Activated CD4-positive, alpha-beta T cell treated with anti-CD3 and anti-CD28 coated beads, Interleukin-2, amount 50 U/mL, for 48 hours (primary cell): ENCODE measurements at places on chromosomes 6 and 20.

GRCh38 chr6:25279748-25280343 is 672 bp downstream of the CARMIL1 start:
- DNase-seq = peak; percentile 32

- DNase-seq = no peak
Measured at GRCh38 chr6:165010556-165011535, 298.6 kb downstream of the C6orf118 start.

- DNase-seq = no peak
Measured at GRCh38 chr6:91681296-91681695, 1094.4 kb upstream of the MAP3K7 start.

DNA sequence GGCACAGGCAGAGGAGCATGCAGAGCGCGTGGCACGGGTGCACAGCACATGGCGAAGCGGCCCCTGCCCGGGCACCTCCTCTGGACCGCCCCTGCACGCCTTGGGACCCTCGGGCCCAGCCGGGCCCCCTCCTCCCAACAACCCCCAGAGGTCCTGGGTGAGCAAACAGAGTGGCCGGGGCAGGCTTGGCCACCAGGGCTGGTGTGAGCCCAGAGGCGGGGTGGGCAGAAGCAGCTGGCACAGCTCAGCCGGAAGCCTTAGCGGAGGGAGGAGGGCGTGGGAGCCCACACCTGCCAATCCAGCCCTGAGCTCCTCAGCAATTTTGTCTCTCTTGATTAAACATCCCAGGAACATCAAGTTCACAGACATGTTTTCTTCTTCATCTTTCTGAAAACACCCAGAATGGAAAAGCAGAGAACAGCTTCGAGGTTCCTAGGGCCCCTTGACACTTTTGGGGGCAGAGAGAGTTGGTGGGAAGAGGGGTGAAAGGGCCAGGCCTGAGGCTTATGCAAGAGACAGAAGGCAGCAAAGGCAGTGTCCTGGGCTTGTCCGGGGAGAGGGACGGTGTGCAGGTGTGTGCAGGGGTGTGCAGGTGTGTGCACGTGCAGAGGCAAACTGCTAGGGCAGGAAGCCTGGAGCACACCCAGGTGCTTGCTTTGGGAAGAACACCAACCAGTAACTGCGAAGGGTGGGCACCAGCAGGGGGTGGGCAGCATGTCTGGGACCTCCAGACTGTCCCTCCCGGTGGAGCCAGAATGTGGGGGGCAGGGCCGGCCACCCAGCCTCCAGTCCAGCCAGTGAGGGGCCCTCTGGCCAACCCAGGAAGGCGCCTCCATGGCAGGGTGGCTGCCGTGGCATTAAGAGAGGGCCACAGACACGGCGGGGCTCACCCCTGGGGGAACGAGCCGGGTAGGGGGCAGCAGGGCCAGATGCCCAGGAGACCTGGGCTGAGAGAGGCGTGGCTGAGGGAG is 4.8 kb downstream of the HRH3 start:
- no peak for DNase-seq

GRCh38 chr6:157096522-157096921 is 226.8 kb downstream of the TMEM242 start:
- DNase-seq = no peak

DNA sequence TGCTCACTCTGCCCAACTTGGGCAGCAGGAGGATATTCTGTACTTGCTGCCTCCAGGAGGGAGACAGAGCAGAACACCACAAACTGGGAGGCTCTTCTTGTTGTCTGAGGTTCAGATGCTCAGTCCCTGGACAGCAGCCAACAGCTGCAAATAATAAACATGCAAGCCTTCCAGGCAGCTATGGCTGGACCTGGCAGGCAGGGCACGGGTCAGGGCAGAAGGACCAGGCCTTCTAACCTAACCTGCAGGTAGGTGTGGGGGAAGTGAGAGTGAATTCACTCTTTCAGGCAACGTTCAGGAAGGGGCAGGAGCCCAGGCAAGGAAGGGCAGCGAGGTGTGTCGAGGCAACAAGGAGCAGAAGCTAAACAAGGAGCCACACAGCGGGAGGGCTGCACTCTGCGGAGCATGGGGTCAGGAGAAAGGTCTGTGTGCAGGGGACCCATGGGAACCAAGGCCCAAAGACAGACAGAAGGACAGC is 31.5 kb downstream of the NINL start:
- DNase-seq = no peak

GRCh38 chr6:53815381-53816119 is 20.7 kb downstream of the LRRC1 start:
- no peak for DNase-seq

DNA sequence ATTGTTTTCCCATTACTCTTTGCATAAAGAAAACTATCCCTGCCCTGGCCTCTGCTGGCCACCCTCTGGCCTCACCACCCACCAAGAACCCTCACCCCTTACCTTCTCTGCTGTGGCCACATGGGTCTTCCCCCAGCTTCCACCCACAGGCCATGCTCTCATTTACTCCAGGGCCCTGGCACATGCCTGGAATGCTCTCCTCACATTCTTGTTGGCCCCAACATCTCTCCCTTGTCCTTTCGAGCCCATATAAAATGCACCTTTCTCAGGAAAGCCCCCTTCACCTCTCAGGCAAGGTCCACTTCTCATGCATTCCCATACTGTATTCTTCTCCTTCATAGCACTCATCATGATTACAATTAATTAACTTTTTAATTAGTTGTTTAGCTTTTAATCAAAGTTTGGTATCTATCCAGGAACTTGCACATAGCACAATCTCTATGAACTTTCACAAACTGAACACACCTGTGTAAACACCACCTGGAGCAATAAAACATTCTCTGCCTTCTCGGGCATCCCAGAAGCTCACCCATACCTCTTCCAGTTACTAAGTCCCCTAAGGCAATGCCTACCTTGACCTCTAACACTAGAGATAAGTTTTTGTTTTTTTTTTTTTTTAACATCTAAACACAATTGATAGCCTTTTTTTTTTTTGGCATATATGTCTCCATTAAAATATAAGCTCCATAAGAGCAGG is 617.2 kb downstream of the PTPRT start:
- DNase-seq = no peak

DNA sequence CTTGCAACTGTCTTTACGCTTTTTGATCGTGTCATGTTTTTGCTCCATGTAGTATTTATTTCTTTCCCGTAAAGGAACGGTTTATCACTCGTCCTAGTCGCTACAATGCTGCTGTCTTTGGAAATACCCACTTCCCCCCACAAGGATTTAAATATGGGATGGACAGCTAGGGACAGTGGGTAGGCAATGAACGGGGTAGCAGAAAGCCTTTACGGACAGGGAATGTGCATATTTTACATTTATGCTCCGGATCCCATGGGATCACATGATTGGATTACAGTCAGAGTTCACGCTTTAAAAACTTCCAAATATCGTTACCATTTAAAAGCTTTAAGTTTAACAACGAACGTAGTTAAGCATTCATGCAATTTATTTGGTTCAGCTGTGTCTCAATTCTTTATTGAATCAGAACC is 1.2 kb downstream of the HIVEP1 start:
- no peak for DNase-seq

DNA sequence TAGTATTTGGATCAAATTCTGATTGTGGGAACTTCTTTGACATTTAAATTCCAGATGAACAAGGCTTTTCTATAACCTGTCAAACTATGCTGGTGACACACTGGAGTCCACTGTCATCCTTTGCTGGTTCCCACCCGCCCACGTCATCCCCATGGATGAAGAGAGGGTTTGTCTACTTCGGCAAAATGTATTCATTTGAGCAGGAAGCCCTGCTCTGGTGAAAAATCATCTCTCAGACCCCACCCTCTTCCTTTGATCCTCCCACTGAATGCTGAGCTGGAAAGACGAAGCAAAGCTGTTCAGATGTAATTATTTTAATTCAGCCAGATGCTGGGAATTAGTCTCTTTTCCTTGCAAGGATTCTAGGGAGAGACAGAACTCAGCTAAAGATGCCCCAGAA is 50.5 kb downstream of the CPNE5 start:
- DNase-seq = peak; percentile 20

GRCh38 chr6:39911513-39912125 is 22.6 kb downstream of the MOCS1 start:
- no peak for DNase-seq

DNA sequence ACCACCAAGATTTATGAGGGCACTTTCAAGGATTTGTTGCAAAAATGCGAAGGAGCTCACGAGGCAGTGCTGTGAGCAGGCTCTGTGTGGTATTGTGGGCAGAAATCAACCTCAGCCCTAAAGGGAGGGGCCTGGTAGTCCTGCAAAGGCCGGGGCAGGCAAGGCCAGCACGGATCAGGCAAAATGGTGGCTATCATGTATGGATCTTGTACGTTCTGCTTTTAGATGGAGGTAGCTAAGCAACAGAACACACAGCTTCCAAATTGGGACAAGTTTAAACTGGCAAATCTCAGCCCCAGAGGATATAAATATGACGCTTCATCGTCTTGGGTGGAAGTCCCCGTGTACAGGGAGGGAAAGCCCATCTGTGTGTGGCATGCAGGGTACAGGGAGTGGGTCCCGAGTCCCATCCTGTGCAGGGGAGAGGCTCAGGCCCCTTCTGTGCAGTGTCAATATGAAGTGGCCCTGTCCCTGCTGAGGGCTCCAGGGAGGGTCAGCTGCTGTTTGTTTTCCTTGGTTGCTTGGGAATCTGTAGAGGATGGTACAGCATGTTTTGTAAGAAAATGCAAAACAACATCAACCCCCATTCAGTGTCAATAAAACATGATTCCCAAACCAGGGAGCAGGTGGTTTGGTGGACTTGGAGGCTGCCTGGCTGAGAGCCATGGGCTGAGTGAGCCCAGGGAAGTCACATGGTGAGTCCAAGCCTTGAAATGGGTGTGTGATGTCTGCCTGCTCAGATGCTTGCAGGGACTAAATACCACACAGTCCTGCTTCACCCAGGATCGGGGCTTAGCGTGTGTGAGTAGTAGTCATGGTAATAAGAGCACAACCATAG is 113.0 kb downstream of the SYCP2 start:
- DNase-seq = no peak

DNA sequence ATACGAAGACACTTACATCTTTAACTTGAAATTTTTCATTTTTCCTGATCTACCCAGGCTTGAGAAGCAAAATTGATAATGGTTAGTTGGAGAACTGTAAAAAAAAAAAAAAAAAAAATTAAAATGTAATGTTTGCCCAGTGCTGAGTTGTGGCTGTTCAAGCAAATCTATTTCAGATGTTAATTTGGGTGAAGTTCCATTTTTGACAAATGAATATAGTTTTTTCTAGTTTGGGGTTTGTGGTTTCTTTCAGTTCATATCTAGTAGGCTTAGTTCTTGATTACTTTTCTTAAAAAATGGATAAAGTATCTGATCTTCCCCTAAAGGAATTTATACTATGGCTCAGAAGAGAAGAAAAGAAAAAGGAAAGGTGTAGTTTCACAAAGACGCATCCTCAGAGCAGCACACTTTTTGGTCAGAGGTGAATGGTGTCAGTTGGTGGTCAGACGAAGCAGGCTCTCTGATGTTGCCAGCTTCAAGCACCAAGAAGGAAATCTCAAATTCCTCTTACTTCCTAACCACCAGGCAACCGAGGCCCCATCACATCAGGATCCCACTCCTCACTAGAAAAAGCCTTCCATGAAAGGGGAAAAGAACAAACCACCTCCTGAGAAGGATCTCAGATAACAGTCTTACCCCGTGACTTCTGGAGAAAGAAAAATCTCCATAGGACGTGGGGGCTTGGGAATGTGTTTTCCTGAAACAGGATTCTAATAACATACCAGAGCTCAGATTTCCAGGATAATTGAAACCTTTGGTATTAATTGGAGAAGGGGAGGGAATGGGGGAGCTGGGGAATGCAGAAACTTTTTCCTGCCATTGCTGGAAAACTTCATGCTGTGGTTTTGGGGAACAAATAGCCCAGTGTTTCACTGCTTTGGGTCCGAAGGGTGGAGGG is 396.2 kb downstream of the CD83 start:
- no peak for DNase-seq

GRCh38 chr6:168908887-168909286 is 344.8 kb downstream of the THBS2 start:
- no peak for DNase-seq

- no peak for DNase-seq
Measured at GRCh38 chr20:25604611-25605010, 19.2 kb downstream of the NANP start.

DNA sequence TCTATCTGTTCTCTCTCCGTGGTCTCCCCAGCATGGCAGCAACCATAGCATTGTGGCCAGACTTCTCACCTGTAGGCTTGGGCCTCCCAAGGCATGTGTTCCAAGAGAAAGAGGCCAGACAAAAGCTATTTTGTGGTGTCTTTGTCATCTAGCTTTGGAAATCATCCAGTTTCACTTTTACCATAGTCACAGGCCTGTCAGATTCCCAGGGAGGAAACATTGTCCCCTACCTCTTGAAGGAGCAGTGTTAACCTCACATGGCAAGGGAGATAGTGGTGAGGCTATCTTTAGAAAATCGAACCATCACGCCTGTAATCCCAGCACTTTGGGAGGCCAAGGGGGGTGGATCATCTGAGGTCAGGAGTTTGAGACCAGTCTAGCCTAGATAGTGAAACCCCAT is 42.3 kb upstream of the RALGAPA2 start:
- DNase-seq = no peak

DNA sequence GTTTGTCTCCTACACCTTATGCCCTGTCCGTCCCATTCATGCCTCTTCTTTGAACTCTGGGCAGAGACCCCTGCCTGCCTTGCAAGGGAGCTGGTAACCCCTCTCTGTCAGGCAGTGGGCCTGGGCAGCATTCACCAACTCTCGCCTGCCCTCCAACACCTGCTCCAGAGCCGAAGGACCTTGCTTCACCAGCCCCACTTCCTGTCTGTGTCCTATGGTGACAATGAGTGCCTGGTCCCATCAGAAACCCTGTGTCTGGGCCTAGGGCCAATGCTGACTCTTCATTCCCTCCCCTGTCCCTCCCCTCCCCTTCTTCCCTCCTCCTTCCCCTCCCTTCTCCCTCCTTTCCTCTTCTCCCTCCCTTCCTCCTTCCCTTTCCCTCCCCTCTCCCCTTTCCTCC is 22.8 kb upstream of the PCMTD2 start:
- DNase-seq = no peak

- peak; percentile 77 for DNase-seq
Measured at GRCh38 chr20:63628246-63628975, 1.5 kb upstream of the GMEB2 start.
